Urothelium cell line (cell line): ENCODE measurements at places on chromosomes 2 and 18.

GRCh38 chr2:29372185-29372584, 257.0 kb downstream of the CLIP4 start:
- peak; percentile 41 for DNase-seq

DNA sequence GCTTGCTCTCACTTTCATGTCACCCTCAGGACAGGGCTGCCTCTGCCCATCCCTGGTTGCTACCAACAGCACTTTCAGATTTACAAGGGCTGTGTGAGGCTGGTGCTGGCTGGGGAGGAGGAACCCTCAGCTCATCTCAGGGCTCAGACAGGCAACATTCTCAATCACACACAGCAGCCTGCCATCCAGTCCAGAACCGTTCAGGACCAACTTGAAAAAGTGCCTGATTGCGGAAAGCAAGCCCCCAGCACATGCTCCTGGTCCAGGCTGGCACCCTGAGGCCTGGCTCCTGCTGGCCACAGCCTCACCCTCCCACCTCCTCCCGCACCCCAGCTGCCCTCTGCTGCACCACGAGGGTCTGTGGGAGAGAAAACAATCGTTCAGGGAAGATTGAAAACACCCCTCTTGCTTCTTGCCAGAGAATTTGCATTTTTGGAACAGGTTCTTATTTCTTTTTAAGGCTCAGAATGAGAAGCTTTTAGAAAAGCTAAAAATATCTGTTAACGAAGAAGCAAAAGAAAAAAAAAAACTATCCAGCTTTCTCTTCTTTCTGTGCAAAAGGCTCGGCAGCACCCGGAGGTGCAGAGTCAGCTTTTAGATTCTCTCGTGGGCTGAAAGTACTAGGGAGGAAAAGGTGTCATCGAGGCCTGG, 403.8 kb upstream of the ID2 start:
- DNase-seq, result no peak

DNA sequence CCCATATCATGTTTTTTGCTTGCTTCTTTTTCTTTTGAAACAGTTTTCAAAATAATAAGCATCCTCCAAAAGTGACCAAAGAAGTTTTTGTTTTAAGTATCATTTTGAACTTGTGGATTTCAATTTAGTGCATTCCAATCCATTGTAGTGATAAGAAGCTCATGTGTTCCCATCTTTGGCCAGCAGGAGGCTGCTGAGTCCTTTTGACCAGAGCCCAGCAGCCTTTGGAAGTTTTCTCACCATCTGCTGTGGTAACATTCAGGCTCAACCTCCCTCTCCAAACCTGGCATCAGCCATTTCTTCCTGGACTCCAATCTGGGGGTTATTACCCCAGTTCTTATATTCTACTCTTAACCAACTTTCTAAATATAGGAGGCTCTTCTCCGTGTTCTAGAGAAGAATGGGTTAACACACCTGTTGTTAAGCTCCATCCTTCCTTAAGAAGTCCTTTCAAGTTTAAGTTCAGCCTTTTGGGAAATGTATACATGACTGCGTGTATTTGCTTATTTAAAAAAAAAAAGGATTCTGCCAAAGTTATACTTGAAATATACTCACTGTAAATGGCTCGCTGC, 39.0 kb upstream of the MAL start:
- peak; percentile 81 for DNase-seq

DNA sequence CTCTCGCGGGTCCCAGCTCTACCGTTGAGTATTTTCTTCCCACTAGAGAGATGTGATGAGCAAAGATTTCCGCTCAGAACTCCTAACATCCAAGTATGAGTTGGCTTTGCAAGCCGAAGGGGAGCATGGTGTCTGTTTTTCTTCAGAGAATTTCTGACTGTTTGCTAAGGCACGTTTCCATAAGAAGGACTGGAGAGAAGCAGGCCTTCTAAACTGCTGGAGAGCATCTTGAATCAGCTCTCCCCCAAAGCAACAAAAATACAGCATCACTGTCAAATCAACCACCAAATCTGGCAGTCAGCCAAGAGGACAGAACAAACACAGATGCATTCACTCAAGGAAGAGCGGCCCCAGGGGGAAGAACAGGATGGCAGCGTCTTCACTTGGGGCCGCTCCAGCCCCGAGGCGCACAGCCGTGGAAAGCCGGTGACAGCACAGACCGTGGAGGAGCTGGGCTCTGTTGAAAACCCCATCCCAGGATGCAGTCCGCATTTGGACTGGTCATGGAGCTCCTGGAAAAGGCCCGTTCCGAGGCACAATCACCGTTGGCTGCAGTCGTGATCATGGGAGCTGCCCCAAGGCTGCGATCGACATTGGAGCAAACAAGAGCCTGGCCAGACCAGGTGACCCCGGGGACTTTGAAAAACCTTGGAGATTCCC, 101.4 kb downstream of the NFATC1 start:
- DNase-seq, result no peak

GRCh38 chr2:151907286-151908203, 79.3 kb upstream of the ARL5A start:
- no peak for DNase-seq

- no peak for DNase-seq
Measured at GRCh38 chr2:11876889-11877288, 130.5 kb downstream of the LPIN1 start.

DNA sequence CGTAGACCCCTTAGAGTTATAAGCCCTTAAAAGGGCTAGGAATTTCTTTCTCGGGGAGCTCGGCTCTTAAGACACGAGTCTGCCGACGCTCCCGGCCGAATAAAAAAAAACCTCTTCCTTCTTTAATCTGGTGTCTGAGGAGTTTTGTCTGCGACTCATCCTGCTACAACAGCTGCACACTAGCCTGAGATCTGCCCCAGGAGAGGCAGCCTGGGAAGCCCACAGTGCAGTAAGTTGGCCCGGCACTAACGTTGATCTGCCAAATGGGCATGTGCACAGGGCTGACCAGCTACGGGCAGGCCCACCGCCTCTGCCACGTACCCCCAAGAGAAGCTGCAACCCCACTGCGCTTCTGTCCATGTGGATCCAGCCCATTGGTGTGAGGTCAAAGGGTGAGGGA, 8.4 kb upstream of the LIMS2 start:
- DNase-seq, result no peak

DNA sequence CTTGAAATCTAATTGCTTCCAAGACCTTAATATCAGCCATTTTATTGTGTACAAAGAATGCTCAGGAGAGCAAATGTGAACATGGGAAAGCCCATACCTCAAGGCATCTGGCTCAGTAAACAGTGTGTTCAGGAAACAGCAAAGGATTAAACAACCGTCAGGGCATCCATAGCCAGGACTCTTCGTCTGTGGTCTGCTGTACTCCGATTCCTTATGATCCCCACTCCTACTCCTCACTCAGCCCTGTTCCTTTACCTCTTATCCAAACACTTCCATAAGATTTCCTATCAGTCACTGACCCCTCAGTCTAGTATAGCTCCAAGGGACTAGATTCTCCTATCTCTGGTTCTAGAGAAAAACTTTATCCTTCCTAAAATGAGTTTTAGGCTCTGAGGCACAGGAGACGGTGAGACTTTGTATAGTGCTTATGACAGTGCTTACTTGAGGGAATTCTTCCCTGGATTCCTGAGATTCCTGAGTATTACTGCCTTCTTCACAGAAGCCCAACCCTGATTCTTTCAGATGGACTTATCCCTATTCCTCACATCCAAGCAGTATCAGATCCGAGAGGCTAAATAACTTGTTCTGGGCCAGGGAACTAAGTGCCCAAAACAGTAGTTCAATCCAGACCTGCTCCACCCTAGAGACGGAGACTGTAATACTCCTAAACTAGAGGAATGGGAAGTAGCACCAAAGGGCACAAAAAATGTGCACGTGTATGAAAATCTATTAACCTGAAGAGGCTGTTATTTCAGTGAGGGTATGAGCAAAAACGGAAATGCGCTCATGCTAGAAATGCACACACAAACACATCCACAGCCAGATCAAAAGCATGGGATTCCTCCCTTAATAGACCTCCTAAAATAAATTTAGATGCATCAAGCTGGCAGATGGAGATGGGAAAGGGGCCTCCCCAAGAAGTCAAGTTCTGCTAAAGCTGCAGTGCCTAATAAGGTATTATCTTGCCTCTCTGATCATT, 42.1 kb upstream of the SIGLEC15 start:
- peak; percentile 39 for DNase-seq

DNA sequence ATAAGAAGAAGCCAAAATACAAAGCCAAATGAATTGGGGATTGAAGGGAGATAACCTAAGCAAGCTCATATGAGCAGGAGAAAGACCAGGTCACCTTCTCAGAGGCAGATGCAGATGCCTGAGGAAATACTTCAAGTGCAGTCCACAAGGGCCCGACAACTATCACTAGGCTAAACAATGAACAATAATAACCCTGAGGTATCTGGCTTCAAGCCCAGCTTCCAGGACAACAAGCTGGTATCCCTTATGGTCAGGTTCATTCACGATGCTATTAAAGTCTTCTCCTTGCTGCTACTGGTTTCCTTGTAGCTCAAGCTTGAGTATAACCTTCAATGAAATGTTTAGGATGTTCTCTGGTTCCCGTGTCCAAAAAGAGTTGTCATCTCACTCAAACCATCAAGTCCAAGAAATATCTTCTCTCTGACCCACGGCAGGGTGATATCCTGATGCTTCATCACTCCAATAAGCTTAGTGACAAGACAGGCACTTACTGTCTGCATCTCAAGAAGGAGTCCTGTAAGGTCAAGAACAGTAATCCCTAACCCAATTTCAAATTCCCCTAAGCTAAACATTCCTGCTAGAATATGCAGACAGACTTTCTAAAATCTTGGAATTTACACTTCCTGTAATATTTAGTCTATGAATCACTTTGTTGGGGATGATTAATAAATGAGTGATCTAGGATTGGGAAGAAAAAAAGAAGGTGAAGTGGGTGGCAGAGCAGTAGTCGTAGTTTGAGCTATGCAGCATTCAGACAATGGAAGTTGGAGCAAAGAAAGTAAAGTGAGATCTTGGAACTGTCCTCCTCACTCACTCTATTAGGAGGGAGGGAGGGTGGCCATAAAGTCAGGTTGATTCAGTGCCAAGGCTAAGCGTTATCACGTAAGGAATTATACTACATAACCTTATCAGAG, 33.1 kb downstream of the CHN1 start:
- DNase-seq, result peak; percentile 60

DNA sequence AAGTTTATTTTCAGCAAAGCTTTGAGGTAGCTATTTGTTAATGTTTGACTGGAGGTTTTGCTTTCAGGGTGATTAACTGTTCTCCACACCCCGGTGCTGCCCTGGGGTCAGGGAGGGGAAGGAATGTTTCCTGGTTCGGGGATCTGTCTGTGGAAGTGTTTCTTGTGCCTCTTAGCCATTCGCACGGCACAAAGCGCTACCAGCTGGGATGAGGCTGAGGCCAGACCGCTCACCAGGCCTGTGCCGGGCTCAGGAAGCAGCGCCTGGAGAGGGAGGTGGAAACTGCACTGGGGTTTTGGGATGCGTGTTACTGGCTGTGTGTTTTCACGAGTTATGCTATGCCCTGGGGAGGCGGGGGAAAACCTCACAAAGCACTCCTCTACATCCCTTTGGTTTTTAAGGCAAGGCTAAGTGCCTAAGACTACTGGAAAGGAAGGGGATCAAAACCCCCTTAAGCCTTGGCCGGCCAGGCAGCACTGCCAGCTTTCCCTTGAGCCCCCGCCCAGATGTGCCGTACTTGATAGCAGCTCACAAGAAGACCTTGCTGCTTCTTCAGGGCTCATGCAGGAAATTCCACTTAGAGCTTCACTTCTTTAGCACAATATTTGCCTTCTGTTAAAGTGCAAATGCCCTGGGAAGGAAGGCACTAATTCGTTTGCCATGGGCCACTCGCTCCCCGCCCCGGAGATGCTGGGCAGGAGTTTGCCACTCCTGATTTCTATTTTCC, 65.7 kb upstream of the CNGA3 start:
- DNase-seq, result no peak

DNA sequence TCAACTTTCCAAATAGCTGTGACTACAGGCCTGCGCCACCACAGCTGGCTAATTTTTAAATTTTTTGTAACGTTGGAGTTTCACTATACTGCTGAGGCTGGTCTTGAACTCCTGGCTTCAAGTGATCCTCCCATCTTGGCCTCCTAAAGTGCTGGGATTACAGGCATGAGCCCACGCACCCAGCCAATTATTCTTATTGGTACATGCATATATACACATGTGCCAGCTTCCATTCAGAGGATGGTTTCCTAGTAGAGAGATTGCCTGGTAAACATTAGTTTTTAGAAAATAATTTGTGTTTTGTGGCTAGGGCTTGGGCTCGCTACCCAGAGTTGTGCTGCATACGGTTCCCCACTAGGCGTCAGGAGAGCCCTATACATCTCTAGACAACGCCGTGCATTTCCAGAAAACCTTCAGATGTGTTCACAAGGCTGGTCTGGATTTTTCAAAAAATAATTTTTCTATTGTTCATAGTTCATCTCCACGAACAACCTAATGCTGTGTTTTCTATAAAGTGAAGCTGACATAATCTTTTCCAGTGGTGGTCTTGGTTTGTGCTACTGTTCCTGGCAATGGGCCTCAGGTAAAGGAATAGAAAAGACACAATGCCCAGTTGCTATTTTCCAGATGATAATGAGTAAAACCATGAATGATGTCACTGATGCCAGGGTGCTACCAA, 14.6 kb upstream of the AFG3L2 start:
- peak; percentile 82 for DNase-seq

DNA sequence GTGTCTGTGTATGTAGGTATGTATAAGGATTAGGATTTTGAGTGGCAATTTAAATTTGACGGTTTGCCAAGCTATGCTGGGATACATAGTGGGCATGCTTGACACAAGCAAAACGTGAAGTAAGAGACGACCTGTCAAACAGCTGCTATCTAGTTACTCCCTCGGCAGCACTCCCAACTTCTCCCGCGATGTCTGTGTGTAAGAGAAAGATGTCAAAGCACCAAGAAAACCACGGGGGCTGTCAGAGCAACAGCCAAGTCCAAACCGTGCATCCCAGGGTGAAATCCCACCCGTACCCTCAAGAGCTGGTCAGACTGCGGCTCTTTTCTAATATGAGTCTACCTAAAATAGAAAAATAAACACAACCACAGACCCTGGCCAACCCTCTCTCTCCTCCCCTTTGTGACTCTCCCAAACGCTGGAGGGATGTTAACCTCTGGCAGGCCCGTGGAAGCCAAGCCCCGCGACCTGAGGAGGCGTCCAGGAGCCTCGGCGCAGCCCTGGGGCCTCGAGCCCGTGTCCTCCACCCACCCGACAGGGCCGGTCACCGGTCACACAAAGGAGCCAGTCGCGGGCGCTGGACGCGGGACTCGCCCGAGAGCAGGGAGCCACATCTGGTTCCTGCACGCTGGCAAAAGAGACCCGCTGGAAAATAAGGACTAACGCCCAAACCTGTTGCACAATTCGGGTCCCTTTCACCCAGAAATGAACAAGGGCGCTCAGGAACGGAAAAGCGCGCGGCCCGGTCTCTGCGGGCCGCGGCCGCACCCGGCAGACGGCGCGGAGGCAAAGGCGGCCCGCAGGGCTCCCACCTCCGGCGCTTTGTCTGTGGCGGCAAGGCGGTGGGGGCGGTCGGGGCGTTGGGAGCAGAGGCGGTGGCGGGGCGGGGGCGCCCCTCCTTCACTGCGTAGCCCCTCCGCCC, 925 bp downstream of the SESTD1 start:
- DNase-seq, result peak; percentile 34

GRCh38 chr18:62437235-62438017, 85.4 kb upstream of the ZCCHC2 start:
- DNase-seq, result peak; percentile 34

- DNase-seq, result no peak
Measured at GRCh38 chr2:85547859-85548607, 9.1 kb downstream of the MAT2A start.
